NT2/D1 (cell line): ENCODE measurements at places on chromosomes 7 and 10.

GRCh38 chr10:101287997-101288635, 58.9 kb upstream of the LBX1 start:
- DNase-seq, result no peak

- DNase-seq, result no peak
These were observed 79.5 kb upstream of the PCBD1 start for GRCh38 chr10:70967591-70968587.

GRCh38 chr10:113111900-113112853, 162.1 kb downstream of the TCF7L2 start:
- no peak for DNase-seq

- DNase-seq, result peak; percentile 25
These were observed 86.8 kb upstream of the CACNA2D1 start for GRCh38 chr7:82530361-82530760.

- DNase-seq, result no peak
These were observed 5.0 kb downstream of the TPK1 start for GRCh38 chr7:144830811-144831210.

DNA sequence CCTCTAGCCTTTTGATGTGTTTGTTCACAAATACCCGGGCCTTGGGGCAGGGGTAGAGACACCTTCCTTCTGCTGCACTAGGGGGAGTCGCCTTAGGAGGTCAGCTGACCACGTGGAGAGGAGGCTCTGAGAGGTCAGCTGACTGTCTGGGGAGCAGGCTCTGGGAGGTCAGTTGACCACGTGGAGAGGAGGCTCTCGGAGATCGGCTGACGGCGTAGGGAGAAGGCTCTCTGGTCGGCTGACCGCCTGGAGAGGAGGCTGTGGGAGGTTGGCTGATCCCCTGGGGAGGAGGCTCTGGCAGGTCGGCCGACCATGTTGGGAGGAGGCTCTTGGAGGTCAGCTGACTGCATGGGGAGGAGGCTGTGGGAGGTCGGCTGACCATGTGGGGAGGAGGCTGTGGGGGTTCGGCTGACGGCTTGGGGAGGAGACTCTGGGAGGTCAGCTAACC, 59.6 kb upstream of the LYZL1 start:
- no peak for DNase-seq

- DNase-seq, result no peak
These were observed 69.4 kb upstream of the FZD1 start for GRCh38 chr7:91194841-91195240.

GRCh38 chr7:87413029-87413428, 62.5 kb downstream of the ABCB4 start:
- DNase-seq, result no peak

DNA sequence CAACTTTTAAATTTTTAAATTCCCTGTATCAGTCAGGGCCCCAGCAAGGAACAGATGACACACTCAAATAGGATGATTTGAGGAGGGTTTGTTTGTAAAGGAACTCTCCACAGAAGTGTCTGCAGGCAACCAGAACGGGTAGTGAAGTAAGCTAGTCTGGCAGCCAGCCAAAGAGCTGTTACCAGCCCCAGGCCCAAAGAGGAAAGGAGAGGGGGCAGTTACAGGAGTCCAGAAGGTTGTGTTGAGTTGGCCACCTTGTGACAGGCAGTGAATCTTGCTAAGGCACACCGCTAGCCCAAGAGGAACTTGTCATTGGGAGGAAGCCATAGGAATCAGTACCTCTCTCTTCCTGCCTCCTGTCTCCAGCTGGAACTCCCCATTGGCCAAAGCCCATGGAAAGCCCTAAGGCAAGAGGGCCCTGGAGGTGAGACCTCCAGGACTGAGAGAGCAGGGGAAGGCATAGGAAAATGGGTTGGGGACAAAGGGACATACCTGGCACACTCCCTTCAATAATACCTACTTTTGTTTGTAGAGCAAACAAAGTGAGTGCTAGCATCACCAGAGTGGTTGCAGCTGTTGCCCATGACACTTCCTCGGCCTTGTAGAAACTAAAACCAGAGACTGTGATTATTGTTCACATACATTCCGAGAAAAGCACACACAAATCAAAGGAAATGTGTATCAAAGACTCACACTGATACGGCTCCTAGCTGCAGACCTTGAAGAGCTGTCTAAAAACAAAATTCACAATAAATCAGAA, 25.4 kb upstream of the GATAD1 start:
- no peak for DNase-seq

DNA sequence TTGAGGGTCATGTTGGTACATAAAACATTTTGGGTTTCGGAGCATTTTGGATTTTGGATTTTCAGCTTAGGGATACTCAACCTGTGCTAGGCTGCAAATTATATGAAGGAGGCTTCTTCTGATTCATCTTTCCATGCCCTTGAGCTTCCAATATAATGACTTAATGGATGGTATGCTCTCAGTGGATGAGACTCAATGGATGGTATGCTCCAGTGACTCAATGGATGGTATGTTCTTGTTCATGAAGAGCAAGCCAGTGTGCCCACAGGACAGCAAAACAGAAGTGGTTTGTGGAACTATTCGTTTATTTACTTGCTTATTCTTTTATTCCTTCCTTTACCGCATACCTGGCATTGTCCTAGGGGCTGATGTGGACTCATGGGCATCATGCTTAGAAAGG, 969.6 kb downstream of the LRMDA start:
- DNase-seq, result no peak

- no peak for DNase-seq
These were observed 6.9 kb downstream of the RET start for GRCh38 chr10:43083764-43084163.

DNA sequence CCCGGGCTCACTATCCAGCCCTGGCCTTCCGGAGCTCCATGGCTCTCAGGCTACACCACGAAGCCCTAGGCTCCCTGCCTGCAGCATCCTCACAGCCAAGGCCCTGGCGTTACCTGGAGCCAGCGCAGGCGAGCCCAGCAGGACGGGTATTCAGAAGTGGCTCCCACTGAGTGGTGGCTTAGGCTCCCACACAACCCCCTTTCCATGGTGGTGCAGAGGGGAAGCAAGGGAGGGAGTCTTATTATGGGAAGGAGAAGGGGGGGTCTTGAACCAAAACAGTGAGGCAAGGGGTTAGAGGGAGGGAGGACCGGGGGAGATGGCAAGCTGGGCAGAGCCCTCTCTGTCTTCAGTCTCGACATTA, 29.6 kb upstream of the NDST2 start:
- no peak for DNase-seq

DNA sequence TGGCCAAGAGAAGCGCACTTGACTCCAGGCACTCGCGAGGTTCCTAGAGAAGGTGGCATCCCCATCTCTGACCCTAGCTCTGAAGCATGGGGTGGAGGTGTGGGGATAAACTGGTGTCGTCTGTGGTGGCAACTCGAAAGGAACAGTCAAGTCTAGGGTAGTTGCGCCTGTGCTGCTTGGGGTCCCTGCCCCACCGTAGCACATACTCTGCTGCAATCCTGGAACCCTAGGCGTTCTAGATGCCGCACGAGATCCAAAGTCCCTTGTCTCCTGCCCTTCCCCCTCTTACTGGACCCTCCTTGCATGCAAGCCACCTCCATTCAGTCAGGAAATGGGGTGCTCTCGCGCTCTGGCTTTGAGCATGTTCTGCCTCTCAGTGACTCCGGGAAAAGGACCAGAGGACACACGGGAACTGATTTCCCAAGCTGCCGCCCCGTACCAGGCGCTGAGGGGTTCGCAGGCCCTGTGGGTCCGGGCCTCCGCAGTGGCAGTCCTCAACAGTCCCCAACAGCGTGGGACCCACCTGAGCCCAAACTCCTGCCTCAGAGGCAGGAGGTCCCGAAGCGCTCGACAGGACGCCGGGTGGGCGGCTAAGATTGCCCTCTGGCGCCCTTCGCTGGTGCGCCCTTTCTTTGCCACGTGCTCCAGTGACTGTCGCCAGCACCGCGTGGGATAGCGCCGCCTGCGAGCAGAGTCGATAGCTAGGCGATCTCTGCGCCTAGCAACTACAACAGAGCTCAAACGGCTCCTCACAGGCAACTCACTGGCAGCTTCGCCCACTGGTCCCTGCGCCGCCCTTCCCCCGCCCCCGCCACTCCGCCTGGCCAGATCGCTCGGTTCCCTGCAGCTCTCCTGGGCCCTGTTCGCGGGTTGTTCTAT, 452.0 kb downstream of the REEP3 start:
- no peak for DNase-seq
